Left lung (tissue), 14 donors: ENCODE measurements at places on chromosomes 16 and 17.

- H3K4me1 ChIP-seq = peaks cover 5% of the 10 kb centered on the region
- no peaks in the 10 kb centered on the region for H3K36me3 ChIP-seq
- no peak for DNase-seq
- peaks cover 65% of the 10 kb centered on the region for H3K27me3 ChIP-seq
- no peak overlapping the region for H3K27ac ChIP-seq
- H3K4me3 ChIP-seq = no peak overlapping the region
Measured at GRCh38 chr17:7997186-7997585, 5.2 kb upstream of the GUCY2D start.

DNA sequence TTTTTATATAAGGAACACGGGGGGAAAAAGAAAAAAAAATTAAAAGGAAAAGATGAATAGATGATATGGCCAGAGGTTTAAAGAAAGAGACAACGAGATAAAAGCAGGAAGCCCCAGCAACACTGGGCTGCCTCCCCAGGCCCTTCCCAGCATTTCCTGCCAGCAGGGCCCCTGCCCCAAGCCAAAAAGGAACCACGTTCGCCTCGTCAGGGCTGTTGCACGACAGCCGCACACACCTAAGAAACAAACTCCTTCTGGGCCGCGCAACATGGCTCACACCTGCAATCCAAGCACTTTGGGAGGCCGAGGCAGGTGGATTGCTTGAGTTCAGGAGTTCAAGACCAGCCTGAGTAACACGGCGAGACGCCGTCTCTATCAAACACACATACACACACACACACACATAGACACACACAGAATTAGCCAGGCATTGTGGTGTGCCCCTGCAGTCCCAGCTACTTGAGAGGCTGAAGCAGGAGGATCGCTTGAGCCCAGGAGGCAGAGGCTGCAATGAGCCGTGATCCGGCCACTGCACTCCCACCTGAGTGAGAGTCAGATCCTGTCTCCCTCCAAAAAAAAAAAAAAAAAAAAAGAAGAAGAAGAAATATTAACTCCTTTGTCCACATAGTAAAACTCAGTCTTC is 83.0 kb downstream of the ANKRD11 start:
- H3K4me1 ChIP-seq = peaks cover 84% of the 10 kb centered on the region
- H3K36me3 ChIP-seq = no peaks in the 10 kb centered on the region
- H3K27me3 ChIP-seq = no peaks in the 10 kb centered on the region
- no peak overlapping the region for H3K4me3 ChIP-seq

GRCh38 chr16:57637424-57637823 is 9.0 kb downstream of the ADGRG1 start:
- H3K36me3 ChIP-seq = no peaks in the 10 kb centered on the region
- H3K27me3 ChIP-seq = peaks cover 5% of the 10 kb centered on the region
- no peaks in the 10 kb centered on the region for H3K4me1 ChIP-seq

DNA sequence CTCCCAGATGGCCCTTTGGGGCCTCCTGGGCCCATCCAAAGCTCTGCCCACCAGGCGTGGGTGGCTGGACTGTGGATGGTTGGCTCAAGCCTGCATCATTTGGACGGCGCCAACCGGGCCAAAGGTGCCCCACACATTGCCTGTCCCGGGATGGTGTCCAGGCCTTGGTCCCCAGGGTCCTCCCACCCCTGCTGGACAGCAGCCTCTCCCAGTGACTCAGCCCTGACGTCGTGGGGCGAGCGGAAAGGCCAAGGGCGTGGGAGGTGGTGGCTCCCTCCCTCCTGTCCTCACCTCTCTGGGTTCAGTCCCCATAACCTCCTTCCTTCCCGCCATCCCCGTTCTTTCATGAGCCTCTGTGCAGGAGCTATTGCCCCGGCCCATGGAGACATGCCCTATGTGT is 42.1 kb upstream of the DLX4 start:
- H3K27me3 ChIP-seq = peaks cover 80% of the 10 kb centered on the region
- H3K27ac ChIP-seq = no peak overlapping the region
- no peak for DNase-seq
- H3K4me1 ChIP-seq = no peaks in the 10 kb centered on the region

DNA sequence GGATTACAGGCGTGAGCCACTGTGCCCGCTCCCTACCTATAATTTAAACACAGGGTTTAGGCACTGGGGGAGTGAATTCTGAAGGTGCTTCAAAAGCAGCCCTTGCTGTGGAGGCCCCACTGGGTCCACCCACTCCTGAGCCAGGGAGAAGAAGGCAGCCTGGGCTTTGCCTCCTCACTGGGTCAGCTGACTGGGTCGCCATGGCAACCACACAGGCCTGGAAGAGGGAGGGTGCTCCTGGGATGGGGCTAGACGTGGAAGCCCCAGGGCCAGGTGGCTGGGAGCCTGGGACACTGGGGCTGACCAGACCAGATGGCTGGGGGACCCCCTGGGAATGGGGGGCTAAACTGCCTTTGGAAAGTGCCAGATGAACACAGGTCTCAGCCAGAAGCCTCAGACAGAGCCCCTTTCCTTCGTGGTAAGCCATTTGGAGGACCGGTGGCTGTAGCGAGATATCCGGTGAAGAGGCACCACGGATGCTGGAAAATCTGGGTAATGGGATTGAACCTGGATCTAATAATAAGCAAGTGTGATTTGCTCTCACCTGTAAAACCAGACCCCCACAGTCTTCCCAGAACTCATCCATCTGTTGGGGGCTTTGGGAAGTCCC is 32.9 kb downstream of the TRARG1 start:
- H3K27me3 ChIP-seq = peaks cover 56% of the 10 kb centered on the region
- H3K36me3 ChIP-seq = no peaks in the 10 kb centered on the region
- H3K27ac ChIP-seq = no peak overlapping the region
- no peaks in the 10 kb centered on the region for H3K4me1 ChIP-seq
- H3K4me3 ChIP-seq = no peak overlapping the region

DNA sequence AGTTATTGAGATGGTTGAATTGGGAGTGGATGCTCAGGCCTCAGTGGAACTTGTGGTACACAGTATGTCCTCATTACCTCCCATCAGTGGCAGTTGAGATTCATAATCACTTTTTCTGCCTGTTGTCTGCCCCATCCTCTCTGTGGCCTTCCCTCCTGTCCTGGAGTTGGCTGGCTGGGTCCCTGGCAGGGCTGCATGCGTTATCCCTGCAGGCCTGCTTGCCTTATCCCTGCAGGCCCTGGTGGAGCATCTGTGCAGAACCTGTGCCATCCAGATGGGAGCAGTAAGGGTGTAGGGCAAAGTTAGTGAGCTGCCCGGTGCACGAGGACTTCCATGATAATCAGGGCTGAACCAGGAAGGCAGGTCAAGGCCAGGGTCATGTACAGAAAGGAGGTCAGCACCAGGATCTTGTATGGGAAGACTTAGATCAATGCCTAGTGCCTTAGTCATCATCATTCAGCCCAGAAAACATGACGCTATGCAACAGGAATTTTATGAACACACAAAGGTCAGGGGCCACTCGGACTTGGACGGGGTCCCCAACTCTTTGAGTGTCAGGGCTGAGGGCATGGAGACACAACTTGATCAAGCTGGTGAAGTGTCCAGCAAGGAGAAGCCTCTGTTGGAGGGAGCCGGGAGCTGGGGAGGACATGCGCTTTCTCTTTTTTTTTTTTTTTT is 47.2 kb downstream of the ABCC1 start:
- no peaks in the 10 kb centered on the region for H3K27me3 ChIP-seq
- H3K4me3 ChIP-seq = no peak overlapping the region
- H3K4me1 ChIP-seq = peaks cover 47% of the 10 kb centered on the region

DNA sequence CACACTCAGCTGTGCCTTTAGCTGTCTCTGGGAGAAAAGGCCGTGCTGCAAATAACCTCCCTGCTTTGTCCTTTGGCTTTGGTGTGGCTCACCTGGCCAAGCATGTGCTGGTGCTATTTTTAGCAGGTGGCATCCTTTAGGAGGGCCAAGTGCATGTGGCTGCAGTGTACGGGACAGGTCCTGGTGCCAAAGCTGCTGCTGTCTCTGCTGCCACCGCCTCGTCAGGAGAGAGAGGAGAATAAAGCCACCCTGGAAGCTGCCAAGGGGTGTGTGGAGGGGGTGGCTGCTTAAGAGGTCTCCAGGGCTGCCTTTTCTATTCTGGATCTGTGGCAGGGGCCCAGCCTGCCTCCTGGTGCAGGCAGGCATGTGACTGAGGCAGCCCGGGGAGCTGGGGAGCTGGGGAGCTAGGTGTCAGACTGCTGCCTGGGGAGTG is 6.2 kb downstream of the AKAP1 start:
- no peaks in the 10 kb centered on the region for H3K36me3 ChIP-seq
- no peak overlapping the region for H3K27ac ChIP-seq
- DNase-seq = no peak
- H3K27me3 ChIP-seq = no peaks in the 10 kb centered on the region

DNA sequence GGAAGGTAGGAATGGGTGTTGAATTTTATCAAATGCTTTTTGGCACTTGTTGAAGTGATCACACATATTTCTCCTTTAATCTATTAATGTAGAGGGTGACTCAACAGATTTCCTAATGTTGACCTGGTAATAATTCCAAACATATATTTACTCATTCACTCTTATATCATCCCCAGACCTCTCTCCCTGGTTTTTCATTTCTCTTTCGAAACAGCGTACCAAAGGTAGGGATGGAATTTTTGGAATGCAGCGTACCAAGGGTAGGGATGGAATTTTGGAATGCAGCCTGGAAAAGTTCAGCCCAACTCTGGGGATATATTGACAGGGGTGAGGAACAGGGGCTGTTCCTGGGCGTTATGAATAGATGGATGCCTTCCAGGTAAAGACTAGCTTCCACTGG is 7.3 kb downstream of the KIF18B start:
- DNase-seq = no peak
- no peak overlapping the region for H3K4me3 ChIP-seq
- no peaks in the 10 kb centered on the region for H3K36me3 ChIP-seq
- H3K4me1 ChIP-seq = no peaks in the 10 kb centered on the region

DNA sequence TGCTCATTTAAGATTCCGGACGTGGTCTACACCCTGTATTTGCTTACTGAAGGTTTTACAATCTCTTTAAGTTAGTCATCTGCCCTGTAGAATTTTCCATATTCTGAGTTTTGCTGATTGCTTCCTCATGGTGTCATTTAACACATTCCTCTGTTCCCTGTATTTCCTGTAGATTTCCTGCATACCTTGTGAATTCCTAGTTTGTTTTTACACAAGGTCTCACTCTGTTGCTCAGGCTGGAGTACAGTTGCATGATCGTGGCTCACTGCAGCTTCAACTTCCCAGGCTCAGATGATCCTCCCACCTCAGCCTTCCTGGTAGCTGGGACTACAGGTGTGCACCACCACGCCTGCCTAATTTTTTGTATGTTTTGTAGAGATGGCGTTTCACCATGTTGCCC is 66.8 kb downstream of the CMIP start:
- H3K27ac ChIP-seq = no peak overlapping the region
- DNase-seq = no peak
- no peaks in the 10 kb centered on the region for H3K36me3 ChIP-seq
- no peaks in the 10 kb centered on the region for H3K27me3 ChIP-seq
- H3K4me1 ChIP-seq = peaks cover 48% of the 10 kb centered on the region
- H3K4me3 ChIP-seq = no peak overlapping the region

- no peaks in the 10 kb centered on the region for H3K27me3 ChIP-seq
- no peak overlapping the region for H3K4me3 ChIP-seq
- DNase-seq = no peak
- peak overlapping the region; percentile 88 for H3K27ac ChIP-seq
- H3K4me1 ChIP-seq = peaks cover 43% of the 10 kb centered on the region
- no peaks in the 10 kb centered on the region for H3K36me3 ChIP-seq
Measured at GRCh38 chr16:399340-400019, 2.2 kb upstream of the DECR2 start.

- H3K36me3 ChIP-seq = no peaks in the 10 kb centered on the region
- no peaks in the 10 kb centered on the region for H3K4me1 ChIP-seq
- no peak overlapping the region for H3K27ac ChIP-seq
- DNase-seq = no peak
- no peaks in the 10 kb centered on the region for H3K27me3 ChIP-seq
Measured at GRCh38 chr16:57844416-57845030, 42.2 kb upstream of the KIFC3 start.

GRCh38 chr16:57736419-57737351 is 1.1 kb downstream of the KATNB1 start:
- no peaks in the 10 kb centered on the region for H3K27me3 ChIP-seq
- peak overlapping the region; percentile 84 for H3K4me3 ChIP-seq
- peak overlapping the region; percentile 88 for H3K27ac ChIP-seq
- DNase-seq = peak; percentile 65
- peaks cover 9% of the 10 kb centered on the region for H3K36me3 ChIP-seq

GRCh38 chr16:11583889-11584565 is 2.7 kb downstream of the LITAF start:
- no peaks in the 10 kb centered on the region for H3K36me3 ChIP-seq
- H3K4me1 ChIP-seq = peaks cover 10% of the 10 kb centered on the region
- H3K4me3 ChIP-seq = peak overlapping the region; percentile 71
- peak overlapping the region; percentile 93 for H3K27ac ChIP-seq
- DNase-seq = no peak
- peaks cover 20% of the 10 kb centered on the region for H3K27me3 ChIP-seq

GRCh38 chr16:30335598-30336474 is 19.3 kb downstream of the CD2BP2 start:
- H3K27ac ChIP-seq = peak overlapping the region; percentile 97
- peak overlapping the region; percentile 63 for H3K4me3 ChIP-seq
- DNase-seq = peak; percentile 39
- H3K4me1 ChIP-seq = no peaks in the 10 kb centered on the region
- no peaks in the 10 kb centered on the region for H3K27me3 ChIP-seq

GRCh38 chr16:84339311-84339710 is 29.0 kb upstream of the ATP2C2 start:
- H3K4me3 ChIP-seq = no peak overlapping the region
- no peaks in the 10 kb centered on the region for H3K36me3 ChIP-seq
- no peak overlapping the region for H3K27ac ChIP-seq
- no peak for DNase-seq

DNA sequence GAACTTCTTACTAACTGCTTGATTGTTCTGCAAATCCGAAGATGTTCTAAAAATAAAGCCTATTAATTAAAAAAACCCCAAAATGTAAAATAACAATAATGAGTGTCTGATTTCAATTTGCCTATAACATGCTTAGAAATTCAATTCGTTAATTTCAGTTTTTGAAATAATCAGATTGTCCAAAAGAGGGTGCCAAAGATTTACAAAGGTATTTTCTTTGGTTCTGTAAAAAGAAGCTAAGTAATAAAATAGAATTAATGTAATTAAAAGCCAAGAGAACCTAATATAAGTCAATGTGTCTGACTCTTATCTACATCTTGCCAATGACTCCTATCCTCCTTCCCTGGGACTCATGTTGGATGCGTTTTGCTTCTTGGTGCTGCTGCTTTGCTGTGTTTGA is 75.0 kb upstream of the CPHXL start:
- H3K4me3 ChIP-seq = no peak overlapping the region
- no peak overlapping the region for H3K27ac ChIP-seq
- no peak for DNase-seq
